ENCODE measurements at places on chromosomes 1 and 21.

DNA sequence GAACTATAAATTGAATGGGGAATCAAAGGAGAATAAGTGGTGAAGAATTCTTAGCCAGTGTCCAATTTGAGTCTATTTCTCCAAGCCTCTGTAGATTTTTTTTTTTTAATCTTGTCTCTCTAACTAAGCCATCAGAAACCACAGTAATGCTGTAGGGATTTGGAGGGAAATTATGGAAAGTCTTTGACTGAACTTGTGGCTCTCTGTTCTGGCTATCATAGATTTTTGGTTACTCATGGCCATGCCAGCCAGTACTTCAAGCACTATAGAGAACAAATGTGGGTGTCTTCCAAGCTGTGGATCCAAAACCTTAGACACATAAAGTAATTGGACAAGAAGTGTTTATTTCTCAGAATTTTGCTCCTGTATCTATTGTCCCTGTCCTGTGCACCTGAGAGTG lies 147.9 kb downstream of the LRRC40 start:
- no peak for DNase-seq

GRCh38 chr1:106120789-106121188 lies 935.7 kb upstream of the PRMT6 start:
- no peak for DNase-seq

DNA sequence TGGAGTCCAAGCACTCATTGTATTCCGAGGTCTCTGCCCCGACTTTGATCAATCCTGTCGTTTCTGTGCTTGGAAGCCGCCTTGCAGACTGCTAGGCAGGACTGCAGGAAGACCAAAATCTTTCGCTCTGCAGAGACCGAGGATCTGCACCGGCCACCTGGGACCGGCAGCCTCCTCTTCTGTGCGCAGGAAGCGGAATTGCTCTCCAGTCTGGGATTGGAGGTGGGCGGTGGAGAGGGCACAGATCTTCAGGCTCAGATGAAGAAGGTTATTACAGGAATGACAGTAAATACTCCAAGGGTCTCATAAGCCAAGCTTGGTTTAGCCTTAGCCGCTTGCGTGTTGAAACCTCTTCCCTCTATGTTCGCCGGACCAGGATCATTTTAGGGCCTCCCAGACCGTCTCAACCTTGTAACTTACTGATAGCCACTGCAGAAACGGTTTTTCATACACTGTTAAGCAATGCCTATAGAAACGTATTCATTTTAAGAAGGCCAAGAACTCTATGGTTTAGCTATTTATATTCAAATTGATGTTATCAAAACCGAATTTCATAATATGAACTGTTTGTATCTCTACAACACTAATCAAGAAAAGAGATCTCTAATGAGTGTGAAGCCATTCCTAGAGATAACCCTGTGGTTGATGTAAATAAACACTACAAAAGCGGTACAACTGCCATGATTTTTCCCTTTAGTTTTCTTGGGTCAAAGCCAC lies 1.1 kb downstream of the MIA3 start:
- DNase-seq, result peak; percentile 39

DNA sequence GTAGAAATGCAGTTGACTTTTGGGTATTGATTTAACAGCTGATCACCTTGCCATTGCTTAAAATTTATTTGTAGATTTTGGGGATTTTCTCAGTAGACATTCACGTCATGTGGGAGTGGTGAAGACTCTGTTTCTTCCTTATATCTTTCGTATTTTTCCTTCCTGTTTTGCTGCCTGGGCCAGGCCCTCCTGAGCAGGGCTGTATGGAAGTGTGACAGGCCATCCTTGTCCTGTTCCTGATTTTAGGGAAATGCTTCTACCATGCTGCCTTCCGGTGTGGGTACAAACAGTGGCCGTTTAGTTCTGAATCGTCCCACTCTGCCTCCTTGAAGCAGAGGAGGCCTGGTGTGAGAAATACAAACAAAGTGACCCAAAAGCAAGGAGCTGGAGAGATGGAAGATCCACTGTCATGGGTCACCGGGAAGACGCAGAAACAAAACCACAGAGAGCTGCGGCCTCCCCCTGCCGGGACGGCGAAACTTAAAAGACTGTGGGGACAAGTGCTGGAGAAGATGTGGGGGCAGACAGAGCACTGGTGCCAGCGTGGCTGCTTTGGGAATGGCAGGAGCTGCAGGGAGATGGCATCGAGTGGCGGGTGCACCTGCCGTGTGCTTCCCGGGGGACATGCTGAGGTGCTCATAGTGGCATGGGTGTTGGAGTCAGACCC lies 7.6 kb downstream of the AGPAT3 start:
- DNase-seq, result no peak

DNA sequence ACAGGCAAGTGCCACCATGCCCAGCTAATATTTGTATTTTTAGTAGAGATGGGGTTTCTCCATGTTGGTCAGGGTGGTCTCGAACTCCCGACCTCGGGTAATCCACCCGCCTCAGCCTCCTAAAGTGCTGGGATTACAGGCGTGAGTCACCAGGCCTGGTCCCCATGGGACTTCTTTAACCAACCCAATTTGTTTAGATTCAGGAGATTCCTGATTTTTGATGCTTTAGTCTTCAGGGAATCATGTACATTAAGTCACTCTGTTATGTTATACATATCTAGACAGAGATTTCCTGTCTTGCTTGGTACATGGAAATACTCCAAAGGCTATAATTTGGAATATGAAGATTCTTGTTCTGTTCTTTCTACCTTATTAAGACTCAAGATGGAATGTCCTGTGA lies 202.4 kb upstream of the L1TD1 start:
- no peak for DNase-seq

DNA sequence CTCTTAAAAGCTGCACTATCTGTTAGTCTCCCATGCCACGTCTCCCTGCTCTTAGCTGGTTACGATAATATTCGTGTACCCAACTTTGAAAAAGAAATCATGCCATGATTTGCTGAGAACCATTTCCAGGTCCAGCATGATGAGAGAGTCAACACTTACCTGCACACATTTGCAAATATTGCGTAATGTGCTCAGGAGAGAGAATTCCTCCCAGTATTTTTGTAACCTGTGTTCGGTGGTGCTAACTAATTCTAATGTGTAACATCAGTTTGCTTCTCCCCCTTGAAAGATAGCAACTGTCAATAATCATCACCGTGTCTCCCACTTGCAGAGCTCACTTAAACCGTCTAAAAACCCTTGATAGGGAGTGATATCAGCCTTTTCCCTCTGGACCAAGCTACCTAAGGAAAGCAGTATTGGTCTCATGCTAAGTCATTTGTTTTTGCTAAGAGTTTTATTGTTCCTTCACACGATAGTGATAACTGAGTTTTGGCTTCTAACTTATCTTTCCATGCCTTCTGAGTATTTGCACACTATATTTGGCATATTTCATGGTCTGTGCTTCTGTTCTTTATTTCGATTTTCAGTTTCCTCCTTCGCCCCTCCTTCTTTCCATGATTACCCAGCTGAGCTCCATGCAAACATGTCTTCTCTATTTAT lies 61.1 kb upstream of the IRF2BP2 start:
- no peak for DNase-seq

- DNase-seq, result no peak
Observed at GRCh38 chr1:85153149-85153891, 47.5 kb downstream of the SYDE2 start.

DNA sequence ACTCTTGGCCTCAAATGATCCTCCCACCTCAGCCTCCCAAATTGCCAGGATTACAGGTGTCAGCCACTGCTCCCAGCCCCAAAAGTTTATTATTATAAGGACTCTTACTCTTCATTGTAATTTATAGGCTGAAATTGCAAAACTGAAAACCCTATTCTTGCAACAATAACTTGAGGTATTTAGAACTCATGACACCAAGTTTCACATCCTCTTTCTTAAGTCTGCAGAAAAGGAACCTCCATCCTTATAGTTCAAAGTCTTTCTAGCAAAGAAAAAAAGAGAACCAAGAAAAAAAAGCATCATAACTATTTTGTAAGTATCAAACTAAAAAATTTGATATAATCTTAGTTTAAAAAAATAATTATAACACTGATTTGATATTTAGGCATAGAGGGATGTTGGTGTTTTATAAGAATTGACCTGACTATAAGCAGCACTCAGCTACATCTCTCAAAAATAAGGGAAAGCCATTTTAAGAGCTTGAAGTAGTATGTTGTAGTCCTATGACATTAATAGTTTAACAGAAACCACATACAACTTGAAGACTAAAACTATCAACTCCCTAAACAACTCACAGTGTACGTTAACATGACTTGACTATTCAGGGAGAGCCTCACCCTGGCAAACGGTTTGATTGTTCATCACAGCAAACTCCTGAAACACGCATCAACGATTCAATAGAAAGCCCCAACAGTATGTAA lies 122.4 kb downstream of the AKT3 start:
- no peak for DNase-seq

GRCh38 chr1:36752891-36753361 lies 270.2 kb upstream of the CSF3R start:
- no peak for DNase-seq

DNA sequence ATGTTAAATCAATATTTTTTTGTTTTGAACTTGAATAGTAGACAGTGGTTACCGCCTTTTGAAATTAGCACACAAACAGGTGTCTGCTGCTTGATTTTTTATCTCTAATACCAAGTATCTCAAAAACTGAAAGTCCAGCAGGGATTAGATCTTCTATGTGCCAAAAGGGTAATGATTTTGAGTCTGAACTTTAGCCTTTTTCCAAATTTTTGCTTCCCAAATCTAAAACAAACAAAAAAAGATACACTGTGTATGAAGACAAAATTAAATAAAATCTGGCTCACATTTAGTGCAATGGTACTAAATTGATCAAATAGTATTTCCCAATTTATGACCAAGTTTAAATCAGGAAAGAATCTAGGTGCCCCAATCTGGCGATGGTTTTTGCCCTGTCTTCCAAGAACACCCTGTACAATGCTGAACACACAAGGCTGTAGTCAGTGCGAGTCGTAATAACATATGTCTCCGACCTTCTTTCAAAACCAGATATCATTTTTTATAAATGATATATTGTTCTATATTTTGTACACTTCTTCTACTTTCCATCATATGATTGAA lies 40.5 kb downstream of the PLPPR4 start:
- no peak for DNase-seq
